Immature natural killer cell (primary cell): ENCODE measurements at places on chromosomes 16 and 17.

DNA sequence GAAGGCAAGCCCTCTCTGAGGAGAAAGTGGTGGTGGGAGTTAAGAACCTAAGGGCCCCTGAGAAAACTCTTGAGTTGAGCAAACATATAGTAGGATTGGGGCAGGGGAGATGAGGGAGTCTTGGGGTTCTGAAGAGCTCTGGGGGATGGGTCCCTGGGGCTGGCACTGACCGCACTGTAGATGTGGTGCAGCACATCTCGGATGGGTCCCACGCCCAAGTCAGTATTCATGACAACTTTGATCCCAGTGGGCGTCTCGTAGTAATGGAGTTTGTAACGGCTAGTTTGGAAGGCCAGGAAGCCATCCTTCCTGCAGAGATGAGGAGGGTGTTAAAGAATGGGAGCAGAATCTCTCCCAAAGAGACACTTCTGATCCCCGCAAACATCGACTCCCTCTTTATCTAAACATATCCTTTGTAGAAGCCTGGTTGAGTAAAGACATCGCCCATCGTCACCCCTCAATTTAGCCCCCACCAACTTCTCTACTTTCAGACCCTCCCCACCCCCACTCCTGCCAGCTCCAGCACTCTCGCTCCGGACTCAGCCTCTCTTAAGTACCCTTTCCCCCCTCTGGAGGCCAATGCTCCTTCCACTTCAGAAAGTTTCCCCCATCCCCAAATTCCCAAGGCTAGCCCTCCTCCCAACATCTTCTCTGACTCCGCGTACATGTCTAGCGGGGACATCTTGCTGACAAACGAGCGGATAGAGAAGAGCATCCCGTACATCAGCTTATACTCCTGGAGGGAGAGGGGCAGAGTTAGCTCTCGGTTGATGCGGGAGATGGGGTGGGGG lies 710 bp downstream of the TRAPPC1 start:
- peaks cover 50% of the 10 kb centered on the region for H3K4me1 ChIP-seq
- H3K36me3 ChIP-seq: peaks cover 9% of the 10 kb centered on the region
- DNase-seq: no peak
- peak overlapping the region; percentile 97 for H3K4me3 ChIP-seq

DNA sequence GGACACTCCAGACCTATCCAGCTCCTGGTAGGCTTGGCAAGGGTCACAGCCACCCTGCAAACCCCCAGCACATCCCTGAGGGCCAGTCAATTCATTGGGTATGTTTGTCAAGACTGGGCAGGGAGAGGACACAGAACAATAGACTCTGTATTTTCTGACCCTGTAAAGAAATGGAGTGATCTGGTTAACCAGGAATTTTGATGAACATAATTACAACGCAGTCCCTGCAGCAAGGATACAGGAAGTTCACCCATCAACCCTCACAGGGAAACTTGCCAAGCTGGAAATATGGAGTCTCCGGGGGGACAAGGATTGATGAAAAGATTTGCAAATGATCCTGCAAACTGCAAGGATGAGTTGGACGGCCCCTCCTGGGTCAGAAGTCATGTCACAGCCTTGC lies 126.1 kb upstream of the RCVRN start:
- H3K4me1 ChIP-seq: peaks cover 4% of the 10 kb centered on the region
- no peak for DNase-seq
- H3K36me3 ChIP-seq: peaks cover 7% of the 10 kb centered on the region
- H3K4me3 ChIP-seq: no peak overlapping the region
- H3K27me3 ChIP-seq: no peaks in the 10 kb centered on the region

DNA sequence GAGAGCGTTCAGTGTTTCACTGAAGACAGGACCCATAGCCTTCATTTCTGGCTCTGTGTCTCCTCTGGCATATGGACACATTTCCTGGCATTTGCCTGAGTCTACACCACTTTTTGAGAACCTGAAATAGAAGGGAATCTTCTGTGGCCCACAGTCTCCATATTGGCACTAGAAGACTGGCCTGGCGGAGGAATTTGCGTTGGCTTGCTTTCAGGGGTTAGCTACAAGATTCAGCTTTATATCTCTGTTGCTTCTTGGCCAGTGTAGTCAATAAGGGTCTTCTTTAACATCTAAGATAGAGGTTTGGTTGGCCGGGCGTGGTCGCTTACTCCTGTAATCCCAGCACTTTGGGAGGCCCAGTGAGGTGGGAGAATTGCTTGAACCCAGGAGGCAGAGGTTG lies 12.8 kb upstream of the CLEC18C start:
- H3K4me1 ChIP-seq: peaks cover 3% of the 10 kb centered on the region
- DNase-seq: no peak
- H3K36me3 ChIP-seq: peaks cover 9% of the 10 kb centered on the region
- H3K27ac ChIP-seq: no peak overlapping the region

DNA sequence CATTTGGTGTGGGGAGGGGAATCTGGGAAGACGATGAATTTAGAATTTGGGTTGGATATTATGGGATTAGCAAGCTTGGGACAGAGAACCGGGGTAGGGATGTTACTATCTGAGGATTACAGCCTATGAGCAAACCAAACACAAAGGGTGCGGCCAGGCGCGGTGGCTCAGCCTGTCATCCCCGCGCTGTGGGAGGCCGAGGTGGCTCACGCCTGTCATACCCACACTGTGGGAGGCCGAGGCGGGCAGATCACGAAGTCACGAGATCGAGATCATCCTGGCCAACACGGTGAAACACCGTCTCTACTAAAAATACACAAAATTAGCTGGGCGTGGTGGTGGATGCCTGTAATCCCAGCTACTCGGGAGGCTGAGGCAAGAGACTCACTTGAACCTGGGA lies 60.9 kb downstream of the VPS53 start:
- peaks cover 57% of the 10 kb centered on the region for H3K36me3 ChIP-seq
- H3K4me1 ChIP-seq: peaks cover 11% of the 10 kb centered on the region
- H3K27me3 ChIP-seq: no peaks in the 10 kb centered on the region
- no peak for DNase-seq

- H3K27me3 ChIP-seq: peaks cover 1% of the 10 kb centered on the region
- DNase-seq: no peak
- no peak overlapping the region for H3K4me3 ChIP-seq
- H3K27ac ChIP-seq: no peak overlapping the region
- peaks cover 9% of the 10 kb centered on the region for H3K4me1 ChIP-seq
These were observed 95.9 kb downstream of the METRNL start for GRCh38 chr17:83175119-83175821.

DNA sequence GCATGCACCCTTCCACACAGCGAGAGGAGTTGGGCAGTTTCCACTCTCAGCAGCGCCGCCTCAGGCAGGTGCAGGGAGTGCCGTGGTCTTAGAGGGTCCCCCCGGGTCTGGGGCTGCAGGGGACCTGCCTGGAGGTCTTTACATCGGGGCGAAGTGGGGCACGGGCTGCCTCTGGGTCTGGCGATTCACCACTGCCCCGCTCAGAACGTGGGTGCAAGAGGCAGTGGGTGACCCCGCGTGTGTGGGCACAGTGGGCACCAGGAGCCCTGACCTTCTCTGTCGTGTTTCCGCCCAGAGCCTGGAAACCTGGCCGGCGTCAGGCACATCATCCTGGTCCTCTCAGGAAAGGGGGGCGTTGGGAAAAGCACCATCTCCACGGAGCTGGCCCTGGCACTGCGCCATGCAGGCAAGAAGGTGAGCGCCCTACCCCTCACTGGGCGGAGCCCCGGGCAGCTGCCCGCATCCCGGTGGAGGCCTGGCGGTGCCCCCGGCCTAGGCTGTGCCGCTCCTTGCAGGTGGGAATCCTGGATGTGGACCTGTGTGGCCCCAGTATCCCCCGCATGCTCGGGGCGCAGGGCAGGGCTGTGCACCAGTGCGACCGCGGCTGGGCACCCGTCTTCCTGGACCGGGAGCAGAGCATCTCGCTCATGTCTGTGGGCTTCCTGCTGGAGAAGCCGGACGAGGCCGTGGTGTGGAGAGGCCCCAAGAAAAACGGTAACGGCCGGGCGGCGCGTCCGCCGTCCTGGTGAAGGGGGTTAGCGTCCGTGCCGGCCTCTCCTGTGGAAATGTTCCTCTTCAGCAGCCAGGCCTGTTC lies 3.7 kb downstream of the NUBP2 start:
- no peak overlapping the region for H3K27ac ChIP-seq
- peaks cover 25% of the 10 kb centered on the region for H3K4me1 ChIP-seq

- DNase-seq: no peak
- peak overlapping the region; percentile 80 for H3K4me3 ChIP-seq
- H3K27me3 ChIP-seq: no peaks in the 10 kb centered on the region
- peaks cover 45% of the 10 kb centered on the region for H3K4me1 ChIP-seq
These were observed 11.4 kb upstream of the OGFOD3 start for GRCh38 chr17:82429824-82430223.

DNA sequence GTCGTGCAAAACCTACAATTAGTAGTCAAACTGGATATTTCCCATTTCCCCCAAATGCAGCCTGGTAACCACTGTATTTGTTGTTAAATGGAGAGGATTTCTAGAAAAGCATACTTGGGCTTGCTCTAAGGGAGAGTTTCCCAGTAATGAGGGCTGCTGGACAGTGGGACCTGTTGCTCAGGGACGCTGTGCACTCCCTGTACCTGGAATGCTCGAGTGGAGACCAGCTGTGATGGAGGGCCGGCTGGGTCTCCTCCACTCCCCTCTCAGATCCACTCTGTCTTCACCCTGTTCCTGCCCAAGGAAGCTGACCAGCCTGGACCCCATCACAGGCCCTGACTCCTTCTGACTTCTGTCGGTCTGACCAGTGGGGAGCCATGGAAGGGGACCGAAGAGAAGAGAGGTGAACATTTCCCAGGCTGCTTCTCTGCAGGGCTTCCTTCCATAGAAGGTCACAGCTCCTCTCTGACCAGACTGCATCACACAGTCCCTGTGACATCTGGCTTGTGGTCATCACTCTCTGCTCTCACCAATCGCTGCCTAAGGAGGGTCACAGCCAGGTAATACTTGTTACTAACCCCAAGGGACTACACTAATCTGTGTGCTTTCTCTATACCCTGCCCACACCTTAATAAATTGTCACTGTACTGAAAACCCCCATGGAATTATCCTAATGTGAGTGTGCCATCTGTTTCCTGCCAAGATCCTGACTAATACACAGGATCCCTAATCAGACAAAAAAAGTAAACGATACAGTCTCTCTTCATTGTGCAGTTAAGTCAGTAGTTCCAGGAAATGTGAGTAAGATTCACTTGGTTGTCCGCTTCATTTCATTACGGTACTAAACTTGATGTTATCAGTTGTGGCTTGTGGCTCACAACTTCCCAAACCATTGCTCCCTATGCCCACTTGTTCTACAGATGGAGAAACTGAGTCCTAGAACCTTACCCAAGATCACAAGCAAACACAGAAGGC lies 102.4 kb downstream of the CCT6B start:
- H3K36me3 ChIP-seq: no peaks in the 10 kb centered on the region
- H3K27ac ChIP-seq: no peak overlapping the region
- H3K27me3 ChIP-seq: peaks cover 14% of the 10 kb centered on the region
- H3K4me1 ChIP-seq: no peaks in the 10 kb centered on the region
- no peak overlapping the region for H3K4me3 ChIP-seq
- no peak for DNase-seq

DNA sequence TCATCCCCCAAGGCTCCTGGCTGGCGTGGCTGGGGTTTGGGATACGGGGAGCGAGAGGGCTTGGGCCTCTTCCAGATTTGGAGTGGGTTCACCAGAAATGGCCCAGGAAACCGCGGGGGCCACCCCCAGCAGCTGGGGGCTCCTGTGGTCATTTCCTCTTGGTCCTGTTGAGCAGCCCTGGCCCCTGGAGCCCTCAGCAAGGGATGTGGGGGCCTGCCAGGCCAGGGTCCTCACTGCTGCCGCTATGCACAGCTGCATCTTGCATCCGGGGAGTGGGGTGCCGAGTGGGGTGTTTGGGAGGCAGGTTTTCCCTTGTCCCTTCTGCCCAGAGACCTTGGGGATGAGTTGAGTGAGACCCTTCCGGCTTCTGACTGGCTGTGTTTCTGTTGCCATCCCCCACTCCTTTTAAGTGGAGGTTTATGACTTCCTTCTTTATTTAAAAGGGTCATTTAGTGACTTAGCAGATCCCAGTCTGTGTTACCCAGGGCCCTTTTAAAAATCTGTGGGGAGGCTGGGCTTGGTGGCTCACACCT lies 319.8 kb downstream of the SEC14L1 start:
- H3K4me3 ChIP-seq: peak overlapping the region; percentile 87
- H3K27ac ChIP-seq: peak overlapping the region; percentile 97
- peaks cover 94% of the 10 kb centered on the region for H3K4me1 ChIP-seq
- no peak for DNase-seq

DNA sequence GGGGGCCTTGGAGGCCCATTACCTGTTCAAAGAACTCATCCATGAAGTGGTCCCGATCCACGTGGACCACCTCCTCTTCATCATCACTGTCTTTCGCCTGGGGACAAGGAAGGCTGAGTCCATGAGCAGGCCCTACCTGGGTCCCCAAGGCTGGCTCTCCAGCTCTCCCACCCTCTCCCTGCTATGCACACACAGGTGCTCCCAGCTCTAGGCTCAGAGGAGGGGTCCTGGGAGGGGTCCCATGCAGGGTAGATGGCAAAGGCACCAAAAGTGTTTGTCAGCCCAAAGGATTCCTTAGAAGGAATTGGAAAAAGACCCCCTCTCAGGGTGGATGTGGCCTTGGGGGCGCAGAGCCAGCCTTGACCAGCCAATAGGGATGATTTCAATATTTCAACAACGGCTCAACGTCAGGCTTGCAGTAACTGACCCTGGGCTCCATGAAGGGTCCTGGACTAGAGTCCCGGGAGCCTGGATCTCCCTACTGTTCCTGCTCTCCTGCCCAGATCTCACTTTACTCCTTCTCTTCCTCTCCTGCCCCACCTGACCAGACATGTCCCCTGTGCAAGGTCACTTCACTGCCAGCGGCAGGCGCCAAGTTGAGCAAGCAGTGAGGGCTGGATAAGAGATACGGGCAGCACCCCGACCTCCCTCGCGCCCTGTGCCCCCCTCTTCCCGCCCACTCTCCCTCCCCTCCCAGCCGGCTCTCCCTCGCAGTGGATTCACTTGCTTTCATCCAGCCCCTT lies 8.8 kb downstream of the STX1B start:
- no peaks in the 10 kb centered on the region for H3K36me3 ChIP-seq
- no peak for DNase-seq
- H3K4me1 ChIP-seq: peaks cover 4% of the 10 kb centered on the region
- H3K4me3 ChIP-seq: no peak overlapping the region
- peaks cover 9% of the 10 kb centered on the region for H3K27me3 ChIP-seq
- H3K27ac ChIP-seq: no peak overlapping the region

GRCh38 chr16:22770866-22771265 lies 43.1 kb upstream of the HS3ST2 start:
- H3K4me3 ChIP-seq: no peak overlapping the region
- H3K27ac ChIP-seq: no peak overlapping the region
- no peak for DNase-seq
- H3K4me1 ChIP-seq: no peaks in the 10 kb centered on the region

DNA sequence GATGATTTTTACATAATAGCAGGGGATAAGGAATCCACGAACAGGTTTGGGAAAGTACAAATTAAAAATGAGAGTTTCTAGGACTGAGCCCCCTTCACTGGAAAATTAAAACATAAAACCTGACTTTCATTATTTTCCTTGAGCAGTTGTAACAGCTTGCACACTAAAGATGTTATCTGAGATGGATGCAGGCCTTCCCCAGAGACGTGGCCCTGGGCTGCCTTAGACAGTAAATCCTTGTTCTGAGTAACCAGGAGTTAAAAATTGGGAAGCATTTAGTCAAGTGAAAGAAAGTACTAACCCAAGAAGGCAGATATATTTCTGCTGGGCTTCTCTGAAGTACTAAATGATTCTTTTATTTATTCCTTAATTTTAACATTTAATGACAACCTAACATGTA lies 432.2 kb upstream of the KIF2B start:
- H3K27ac ChIP-seq: no peak overlapping the region
- DNase-seq: no peak
- H3K27me3 ChIP-seq: peaks cover 5% of the 10 kb centered on the region
